ENCODE measurements at places on chromosomes 7 and 10. TPM values are rescaled to one million over a fixed set of nuclear protein-coding genes. Genes with fewer than 3 reads are reported as not detected.

- DNase-seq = no peak
Observed at GRCh38 chr7:113128031-113128430, 9.7 kb upstream of the SMIM30 start.

DNA sequence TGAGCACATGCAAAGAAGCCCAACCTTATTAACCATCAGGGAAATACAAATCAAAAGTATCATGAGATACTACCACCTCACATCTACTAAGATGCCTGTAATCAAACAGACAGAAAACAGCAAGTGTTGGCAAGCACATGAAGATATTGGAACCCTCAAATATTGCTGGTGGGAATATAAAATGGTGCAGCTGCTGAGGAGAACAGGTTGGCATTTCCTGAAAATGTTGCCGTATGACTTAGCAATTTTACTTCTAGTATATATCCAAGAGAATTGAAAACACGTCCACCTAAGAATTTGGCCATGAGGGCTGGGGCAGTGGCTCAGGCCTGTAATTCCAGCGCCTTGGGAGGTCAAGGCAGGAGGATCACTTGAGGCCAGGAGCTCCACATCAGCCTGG is 39.4 kb upstream of the TNRC18 start:
- DNase-seq = no peak

- no peak for DNase-seq
Observed at GRCh38 chr10:58888957-58889356, 287.5 kb upstream of the PHYHIPL start.

Gene TMEM176B
- polyA plus RNA-seq = 16.7 TPM

Gene CAPZA2
- 180 TPM for polyA plus RNA-seq

Measured in hindlimb muscle (tissue), 1 donor.